ENCODE measurements at places on chromosomes 2 and 18.

- no peak for ATAC-seq
These were observed 2.1 kb upstream of the SMAD2 start for GRCh38 chr18:47932603-47933002.

DNA sequence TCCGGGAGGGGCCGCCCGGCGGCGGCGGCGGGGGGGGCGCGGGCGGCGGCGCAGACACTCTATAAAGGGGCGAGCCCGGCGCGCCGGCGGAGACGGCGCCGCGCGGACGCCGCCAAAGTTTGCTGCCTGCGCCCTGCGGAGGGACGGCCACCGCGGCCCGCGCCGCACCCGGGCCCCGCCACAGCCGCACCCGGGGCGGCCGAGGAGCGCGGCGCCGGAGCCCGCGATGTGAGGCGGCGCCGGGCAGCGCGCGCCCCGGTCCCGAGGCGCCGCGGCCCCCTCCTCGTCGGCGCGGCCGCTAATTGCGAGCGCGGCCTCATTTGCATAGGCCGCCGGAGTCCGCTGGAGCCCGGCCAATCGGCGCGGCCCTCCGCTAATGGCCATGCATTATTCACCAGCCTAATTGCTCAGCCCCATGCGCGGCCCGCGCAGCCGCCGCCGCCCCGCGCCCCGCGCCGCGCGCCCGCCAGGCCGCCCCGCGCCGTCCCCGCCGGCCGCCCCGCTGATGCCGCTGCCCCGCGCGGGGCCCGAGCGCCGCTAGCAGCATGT is at the start of gene SALL3:
Gene SALL3, plus strand, starts transcription at position 89 of the 549 bp plus-strand sequence. Its CDS starts 457 bp downstream, at position 546.
- ATAC-seq, result no peak

DNA sequence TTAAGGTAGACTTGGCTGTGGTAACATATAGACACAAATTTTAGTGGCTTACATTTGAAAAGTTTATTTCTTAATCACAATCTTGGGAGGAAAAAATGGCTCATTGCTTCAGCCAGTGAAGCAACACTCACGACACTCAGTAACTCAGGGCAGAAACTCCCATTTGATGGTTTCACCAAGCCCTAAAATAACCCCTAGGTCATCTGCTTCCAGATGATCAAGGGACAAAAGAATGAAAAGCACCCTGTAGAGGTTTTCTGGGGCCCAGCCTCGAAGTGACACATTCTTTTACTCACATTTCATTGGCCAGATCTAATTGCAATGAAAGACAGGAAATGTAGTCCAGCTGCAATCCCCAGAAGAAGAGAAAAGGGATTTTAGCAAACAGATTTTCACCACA is 275.9 kb downstream of the TMX3 start:
- no peak for ATAC-seq

DNA sequence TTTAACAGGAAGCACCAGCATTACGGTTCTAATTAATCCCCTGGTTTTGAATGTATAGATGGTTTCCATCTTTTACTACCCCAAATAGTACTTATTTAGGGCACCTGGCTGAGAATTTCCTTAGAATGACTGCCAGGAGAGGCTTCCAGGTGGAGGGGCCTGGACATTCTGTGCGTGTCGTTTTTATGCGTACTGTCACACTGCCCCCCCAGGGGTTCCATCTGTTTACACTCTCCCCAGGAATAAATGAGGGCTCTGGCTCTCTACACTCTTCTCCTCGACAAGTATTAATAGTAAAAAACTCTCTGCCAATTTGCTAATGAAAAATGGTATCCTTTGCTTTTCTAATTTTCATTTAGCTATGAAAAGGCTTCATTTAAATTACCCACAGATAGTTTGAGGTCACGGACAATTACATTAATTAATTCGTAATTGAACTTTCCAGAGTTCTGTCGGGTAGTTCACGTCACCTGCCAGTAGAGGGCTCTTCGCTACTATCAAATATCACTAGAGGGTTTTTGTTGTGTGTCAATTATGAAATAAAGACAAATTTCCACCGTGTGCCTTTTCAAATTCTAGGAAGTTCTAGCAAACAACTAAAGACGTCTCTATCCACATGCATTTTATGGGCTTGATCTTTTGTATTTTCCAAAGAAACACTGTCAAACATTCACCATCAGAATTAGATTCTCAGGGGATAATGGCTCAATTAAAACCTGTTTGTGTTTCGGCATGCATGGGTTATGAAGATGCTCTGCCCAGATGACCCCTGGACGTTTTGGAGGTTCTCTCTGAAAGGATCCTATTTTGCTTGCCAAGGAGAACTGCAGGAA is 88.8 kb upstream of the ASB18 start:
- no peak for ATAC-seq
